Fibroblast of skin of scalp (primary cell): ENCODE measurements at places on chromosomes 4 and X.
A peak's percentile ranks its signal among the peaks of the same experiment; 100 is the strongest.

GRCh38 chrX:40108959-40109287 is 11.2 kb upstream of the BCOR start:
- DNase-seq = peak; percentile 83

GRCh38 chr4:111464251-111465045 is 680.8 kb upstream of the FAM241A start:
- no peak for DNase-seq

- DNase-seq = no peak
Measured at GRCh38 chr4:79053754-79054153, 114.5 kb upstream of the PAQR3 start.

- no peak for DNase-seq
Measured at GRCh38 chrX:82627568-82627967, 880.5 kb upstream of the POU3F4 start.

DNA sequence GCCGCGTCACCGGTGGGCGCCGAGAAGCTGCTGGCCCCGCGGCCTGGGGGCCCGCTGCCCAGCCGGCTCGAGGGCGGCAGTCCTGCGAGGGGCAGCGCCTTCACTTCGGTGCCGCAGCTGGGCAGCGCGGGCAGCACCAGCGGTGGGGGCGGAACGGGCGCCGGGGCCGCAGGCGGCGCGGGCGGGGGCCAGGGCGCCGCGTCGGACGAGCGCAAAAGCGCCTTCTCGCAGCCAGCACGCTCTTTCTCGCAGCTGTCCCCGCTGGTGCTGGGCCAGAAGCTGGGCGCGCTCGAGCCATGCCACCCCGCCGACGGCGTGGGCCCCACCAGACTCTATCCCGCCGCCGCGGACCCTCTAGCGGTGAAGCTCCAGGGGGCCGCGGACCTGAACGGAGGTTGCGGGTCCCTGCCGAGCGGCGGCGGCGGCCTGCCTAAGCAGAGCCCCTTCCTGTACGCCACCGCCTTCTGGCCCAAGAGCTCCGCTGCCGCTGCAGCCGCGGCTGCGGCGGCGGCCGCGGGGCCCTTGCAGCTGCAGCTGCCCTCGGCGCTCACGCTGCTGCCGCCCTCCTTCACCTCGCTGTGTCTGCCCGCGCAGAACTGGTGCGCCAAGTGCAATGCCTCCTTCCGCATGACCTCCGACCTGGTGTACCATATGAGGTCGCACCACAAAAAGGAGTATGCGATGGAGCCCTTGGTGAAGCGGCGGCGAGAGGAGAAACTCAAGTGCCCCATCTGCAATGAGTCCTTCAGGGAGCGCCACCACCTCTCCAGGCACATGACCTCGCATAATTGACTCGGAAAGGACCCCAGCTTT is 5.6 kb downstream of the PRDM8 start:
- peak; percentile 41 for DNase-seq

- no peak for DNase-seq
Measured at GRCh38 chr4:63814171-63814964, 594.9 kb downstream of the TECRL start.

GRCh38 chr4:185464183-185464582 is 7.3 kb downstream of the CCDC110 start:
- no peak for DNase-seq
